ENCODE measurements at places on chromosomes 16 and 17.

DNA sequence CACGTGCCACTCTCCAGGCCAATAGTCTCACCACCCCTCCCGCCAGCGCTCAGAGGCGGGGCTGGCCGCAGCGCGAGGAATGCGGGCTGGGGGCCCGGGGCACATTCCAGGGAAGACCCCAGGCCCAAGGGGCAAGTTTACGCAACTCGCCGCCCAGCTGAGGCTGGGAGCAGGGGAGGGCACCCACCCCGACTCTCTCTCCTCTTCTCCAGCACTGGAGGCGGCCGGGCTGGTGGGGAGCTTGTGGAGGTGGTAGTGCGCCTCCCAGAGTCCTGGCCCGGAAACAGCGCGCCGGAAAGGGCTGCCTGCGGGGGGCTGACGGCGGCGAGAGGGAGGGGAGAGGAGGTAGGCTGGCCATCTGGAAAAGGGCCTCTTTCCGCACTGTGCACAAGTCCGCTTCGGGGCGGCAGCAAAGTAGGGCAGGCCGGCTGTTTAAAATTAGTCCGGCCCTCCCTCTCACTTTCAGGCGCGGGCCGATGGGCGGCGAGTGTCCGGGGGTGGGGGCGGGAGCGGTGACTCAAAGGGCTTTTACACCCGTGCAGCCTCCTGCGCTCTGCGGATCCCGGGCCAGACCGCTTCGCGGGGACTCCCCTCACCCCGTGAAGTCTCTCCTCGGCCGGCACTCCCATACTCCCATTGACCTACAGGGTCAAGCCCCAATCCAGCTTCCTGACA, 1.1 kb downstream of the FHOD1 start:
- peak; percentile 47 for DNase-seq

DNA sequence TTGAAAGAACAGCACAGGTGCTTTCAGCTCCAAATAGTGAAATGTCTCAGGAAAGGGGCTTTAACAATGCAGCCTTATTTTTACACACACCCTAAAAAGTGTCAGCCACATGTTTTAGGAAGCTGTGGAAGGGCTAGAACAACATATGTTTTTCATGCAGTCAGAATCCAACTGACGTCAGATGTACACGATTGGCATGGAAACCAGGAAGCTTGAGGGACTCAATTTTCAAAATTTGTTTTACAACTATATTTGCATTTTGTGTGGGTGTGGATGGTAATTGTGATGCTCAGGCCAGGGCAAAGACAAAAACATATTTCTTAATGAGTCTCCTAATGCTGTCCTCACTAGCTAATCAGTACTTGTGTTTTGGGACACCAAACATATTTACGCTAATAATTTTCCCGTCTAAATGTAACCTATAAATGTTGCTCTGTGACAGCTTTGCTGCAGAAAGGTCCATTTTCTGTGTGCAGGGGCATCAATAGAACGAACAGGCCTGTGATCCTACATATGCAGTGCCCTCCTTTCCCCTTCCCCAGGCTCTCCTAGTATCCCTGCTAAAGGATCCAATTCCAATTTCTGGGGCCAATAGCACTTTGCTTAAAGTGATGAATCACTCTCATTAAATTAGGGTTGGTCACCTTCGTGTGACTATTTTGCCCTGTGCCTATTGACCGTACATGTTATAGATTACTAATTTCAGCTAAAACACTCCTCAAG, 434.0 kb upstream of the CDH5 start:
- no peak for DNase-seq

- no peak for DNase-seq
Measured at GRCh38 chr17:17077101-17077500, 34.8 kb downstream of the MPRIP start.

DNA sequence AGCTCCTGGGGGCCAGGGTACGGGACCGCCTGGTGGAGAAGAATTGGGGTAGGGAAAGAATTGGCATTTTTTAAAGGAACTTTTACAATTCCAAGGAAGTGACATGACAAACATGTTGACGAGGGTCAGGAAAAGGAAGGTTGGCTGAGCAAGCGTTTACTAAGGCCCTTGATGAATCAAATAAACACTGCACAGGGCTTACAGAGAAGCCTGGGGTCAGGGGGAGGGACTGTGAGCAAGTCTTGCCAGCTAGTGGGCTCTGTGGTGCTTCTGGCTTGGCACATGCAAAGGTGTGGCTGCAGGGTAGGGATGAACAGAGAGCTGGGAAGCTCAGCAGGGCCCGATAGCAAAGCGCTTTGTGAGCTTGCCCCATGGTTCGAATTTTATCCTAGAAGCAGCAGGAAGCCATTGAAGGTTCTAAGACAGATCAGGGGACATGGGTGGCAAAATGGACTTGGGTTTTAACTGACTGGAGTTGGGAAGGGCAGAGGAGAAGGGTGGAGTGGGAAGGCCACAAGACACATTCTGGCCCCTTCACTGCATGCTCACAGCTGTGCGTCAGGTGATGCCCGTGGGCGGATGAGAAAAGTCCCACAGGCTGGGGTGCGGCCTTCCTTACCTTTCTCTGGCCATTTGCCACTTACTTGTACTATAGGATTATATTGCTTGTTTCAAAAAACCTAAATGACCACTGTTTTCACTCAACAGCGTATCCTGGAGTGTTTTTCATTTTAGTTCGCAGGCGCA, 117.8 kb downstream of the SOCS1 start:
- DNase-seq: no peak

GRCh38 chr17:29593591-29594518, 923 bp downstream of the ANKRD13B start:
- DNase-seq: no peak

DNA sequence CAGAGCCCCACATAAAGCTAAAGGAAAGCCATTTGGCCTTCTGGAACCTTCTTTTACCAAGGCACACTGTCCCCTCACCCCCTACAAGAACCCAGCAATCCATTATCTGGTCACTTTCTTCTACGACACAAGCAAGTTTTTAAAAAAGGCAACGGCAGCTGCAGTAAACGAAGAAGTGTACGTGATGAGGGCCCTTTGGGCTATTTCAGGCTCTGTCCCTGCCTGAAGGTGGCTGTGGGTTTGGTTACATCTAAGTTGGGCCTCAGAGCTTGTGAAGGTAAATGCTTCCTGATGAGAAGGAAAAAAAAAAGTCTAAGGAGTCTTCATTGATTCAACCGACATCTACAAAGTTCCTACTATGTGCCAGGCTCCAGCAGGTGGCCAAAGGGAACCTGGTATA, 35.4 kb downstream of the XYLT1 start:
- no peak for DNase-seq

DNA sequence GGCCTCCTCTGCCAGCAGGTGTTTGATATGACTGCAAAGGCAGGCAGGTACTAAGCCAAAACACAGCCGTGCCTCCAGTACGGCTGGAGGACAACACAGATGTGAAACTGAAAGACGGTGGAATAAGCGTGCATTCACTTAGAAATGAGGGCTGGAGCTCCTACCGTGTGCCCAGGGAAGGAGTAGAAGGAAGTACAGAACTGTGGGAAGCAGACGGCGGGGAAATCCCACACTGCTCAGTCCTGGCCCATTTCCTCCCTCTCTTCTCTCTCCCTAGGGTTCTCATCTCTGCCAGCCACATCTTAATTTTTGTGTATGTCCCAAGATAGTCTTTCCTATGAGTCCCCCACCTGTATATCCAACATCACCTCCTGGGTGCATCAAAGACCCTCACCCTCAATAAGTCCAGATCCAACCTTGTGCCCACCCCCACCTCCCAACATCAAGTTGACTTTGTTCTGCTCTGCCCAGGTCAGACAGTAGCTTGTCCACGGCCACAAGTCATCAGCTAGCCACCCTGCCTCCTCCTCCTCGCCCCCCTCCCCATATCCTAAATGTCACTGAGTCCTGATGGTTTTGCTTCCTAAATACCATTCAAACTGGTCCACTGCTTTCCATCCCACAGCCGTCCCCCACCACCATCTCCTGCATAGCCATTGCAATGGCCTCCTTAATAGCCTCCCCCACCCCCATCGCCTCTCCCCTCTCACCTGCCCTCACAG, 77.1 kb upstream of the RPL38 start:
- no peak for DNase-seq

- DNase-seq: no peak
Measured at GRCh38 chr17:64240261-64240740, 22.8 kb downstream of the TEX2 start.

- DNase-seq: no peak
Measured at GRCh38 chr16:57464523-57464922, 2.0 kb downstream of the POLR2C start.

- DNase-seq: no peak
Measured at GRCh38 chr16:88045820-88046303, 94.6 kb downstream of the BANP start.

DNA sequence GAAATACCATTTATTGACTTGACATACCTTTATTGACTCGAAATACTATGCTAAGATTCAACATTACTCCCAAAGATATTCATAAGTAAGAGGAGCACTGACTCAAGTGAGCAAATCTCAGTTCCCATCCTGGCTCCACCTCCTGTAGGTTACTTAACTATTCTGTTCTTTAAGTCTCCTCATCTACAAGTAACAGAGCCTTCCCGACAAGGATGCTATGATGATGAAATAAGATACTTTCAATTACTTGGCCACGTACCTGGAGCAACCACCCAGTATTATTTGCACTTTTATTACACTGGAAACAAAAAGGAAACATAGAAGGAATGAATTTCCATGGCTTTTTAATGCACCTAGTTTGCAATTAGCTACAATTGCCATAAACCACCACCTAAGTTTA, 16.3 kb downstream of the KANSL1 start:
- no peak for DNase-seq

- no peak for DNase-seq
Measured at GRCh38 chr16:19840524-19841110, 44.0 kb downstream of the GPRC5B start.

DNA sequence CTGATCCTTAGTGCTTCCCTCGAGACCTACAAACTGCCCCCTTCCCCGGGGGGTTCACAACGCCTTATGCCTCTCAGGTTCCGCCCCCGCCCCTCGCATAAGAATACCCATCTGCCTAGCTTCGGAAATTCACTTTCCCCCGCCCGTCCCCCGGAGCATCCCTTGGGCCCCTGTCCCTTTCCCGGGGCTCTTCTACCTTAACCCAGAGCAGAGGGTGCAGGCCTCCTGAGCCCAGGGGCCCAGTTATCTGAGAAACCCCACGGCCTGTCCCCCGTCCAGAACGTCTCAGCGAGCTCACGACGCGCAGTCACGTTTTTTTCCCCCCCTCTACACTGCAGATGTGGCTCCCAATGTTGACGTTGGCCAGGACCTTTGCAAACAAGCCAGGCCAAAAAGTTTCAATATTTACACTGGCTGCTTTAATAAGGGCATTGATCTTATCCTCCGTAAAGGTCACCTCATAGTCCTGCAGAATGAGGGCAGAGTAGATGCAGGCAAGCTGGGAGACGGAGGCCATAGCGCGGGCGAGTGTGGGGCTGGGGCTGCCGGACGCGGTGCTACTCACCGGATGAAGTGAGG, 1.4 kb upstream of the NBR1 start:
- no peak for DNase-seq

GRCh38 chr17:80423536-80424225, 8.7 kb downstream of the ENDOV start:
- DNase-seq: no peak

GRCh38 chr17:27930000-27930399, 36.8 kb upstream of the LYRM9 start:
- no peak for DNase-seq

- no peak for DNase-seq
Measured at GRCh38 chr17:50392621-50393020, 4.7 kb downstream of the LRRC59 start.

DNA sequence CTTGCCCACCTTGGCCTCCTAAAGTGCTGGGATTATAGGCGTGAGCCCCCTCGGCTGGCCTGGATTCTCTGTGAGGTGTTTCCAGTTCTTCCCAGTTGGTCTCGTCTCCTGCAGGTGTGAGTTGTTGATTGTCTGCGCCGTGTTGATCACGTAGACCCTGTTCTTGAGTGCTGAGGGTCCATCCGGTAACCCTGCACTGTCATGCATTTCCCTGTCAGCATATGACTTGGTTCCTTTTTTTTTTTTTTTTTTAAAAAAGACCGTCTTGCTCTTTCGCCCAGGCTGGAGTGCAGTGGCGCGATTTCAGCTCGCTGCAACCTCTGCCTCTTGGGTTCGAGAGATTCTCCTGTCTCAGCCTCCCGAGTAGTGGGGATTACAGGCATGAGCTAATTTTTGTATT, 17.3 kb downstream of the MGRN1 start:
- DNase-seq: no peak

DNA sequence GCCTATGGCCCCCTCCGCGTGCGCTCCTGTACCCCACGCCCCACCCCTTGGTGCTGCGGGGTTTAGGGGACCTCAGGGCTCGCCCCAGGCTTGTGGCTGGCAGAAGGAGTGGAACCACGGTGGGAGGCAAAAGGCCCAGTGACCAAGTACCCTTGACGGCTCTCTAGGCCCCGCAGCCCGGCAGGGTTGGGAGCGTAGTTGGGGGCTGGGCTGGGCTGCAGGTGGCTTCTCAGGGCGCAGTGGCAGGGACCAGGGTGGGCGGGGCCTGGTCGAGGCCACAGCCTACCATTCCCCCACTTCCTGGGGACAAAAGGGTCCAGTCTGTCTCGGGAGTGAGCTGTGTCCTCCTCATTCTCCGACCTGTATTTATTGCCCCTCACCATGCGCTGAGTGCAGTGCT, 124.9 kb downstream of the RBFOX3 start:
- no peak for DNase-seq

GRCh38 chr17:77482375-77483127, 341.8 kb downstream of the SEC14L1 start:
- no peak for DNase-seq

- no peak for DNase-seq
Measured at GRCh38 chr16:80973991-80974390, 32.7 kb downstream of the CMC2 start.

DNA sequence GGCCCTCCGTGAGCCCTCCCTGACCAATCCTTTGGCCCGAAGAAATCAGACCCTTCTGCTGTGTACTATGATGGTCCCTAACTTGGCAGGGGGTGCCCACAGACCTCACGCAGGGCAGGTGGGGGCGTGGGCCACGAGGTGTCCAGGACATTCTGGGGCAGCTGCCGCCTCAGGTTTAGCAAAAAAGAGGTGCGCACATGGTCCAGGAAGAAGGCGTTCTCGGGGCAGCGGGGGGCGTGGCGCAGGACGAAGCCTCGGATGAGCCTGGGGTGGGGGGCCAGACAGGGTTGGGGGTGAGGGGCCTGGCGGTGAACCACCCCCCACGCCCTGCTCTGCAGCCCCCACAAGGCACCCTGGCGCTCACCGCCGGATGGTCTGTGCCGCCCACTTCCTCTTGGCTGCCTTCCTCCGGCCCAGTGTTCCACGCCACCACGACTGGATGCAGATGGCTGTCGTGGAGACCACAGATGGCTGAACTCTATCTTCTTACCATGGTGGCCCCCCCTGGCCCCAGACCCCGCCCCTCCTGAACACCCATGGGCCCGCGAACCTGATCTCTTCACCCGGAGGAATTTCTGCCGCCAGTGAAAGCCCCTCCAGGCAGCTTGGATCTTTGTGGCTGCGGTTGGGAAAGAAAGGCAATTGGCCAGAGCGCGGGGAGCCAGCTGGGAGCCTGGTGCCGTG, 14.2 kb upstream of the CRK start:
- no peak for DNase-seq

Data from effector memory CD4-positive, alpha-beta T cell (primary cell).